ENCODE measurements at places on chromosomes 5 and 9.

- no peak for DNase-seq
These were observed 3.1 kb downstream of the SOX30 start for GRCh38 chr5:157649101-157649500.

GRCh38 chr5:177334781-177335700, 16.4 kb downstream of the LMAN2 start:
- no peak for DNase-seq

GRCh38 chr5:97943036-97943435, 760.0 kb upstream of the RIOK2 start:
- no peak for DNase-seq

GRCh38 chr5:74156728-74157383, 483.7 kb downstream of the ENC1 start:
- no peak for DNase-seq

DNA sequence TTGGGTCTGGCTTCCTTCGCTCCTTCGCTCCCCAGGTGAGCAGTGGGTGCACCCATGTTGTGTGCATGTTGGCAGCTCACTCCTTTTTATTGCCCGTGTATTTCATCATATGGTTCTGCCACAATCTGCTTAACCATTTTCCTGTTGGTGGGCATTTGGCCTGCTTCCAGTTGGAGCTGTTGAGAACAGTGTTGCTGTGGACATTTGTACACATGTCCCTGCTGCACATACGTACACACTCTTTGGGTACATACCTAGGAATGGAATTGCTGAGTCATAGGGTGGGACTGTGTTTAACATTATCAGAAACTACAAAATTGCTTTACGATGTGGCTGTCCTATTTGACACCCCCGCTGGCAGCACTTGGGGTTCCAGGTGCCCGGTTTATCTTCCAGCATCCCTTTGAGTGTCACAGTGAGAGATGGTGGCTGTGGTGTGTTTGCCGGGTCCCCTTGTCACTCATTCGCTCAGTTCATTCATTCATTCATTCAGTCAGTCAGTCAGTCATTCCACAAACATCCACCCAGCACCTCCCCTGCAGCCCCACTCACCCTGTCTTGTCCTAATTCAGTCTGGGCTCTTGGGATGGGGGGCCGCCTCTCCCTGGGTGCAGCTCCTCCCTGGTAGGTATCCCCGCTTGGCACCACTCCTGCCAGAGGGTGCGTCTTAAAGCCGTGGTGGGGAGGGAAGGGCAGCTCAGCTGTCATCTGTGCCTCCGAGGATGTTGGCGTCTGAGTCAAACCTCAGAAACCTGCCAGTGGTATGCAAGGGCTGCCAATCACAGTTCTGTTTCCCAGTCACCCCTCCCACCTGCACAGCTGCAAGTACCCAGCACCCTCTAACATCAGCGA, 7.9 kb upstream of the FIBCD1 start:
- DNase-seq, result no peak

- DNase-seq, result no peak
These were observed 62.0 kb upstream of the ASS1 start for GRCh38 chr9:130382636-130383349.

- DNase-seq, result no peak
These were observed 140.6 kb upstream of the TLE4 start for GRCh38 chr9:79431019-79431679.

DNA sequence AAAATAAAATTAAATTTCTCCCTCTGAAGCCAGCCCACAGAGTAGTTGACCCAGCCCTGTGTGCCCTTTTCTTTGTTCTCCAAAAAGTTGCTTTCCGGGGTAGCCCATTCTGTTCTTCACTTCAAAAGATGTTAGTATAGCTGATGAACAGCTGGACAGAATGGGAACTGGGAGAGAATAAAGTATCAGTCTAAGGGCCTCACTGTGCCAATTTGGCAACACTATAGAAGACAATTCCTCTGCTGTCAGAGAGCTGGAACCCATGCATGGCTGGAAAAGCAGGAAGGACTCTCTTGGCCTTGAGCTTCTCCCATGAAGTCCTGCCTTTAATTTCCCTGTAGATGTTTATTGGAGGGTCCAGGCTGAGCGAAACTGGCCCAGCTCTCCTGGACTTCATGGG, 11.0 kb upstream of the TNFSF8 start:
- no peak for DNase-seq

DNA sequence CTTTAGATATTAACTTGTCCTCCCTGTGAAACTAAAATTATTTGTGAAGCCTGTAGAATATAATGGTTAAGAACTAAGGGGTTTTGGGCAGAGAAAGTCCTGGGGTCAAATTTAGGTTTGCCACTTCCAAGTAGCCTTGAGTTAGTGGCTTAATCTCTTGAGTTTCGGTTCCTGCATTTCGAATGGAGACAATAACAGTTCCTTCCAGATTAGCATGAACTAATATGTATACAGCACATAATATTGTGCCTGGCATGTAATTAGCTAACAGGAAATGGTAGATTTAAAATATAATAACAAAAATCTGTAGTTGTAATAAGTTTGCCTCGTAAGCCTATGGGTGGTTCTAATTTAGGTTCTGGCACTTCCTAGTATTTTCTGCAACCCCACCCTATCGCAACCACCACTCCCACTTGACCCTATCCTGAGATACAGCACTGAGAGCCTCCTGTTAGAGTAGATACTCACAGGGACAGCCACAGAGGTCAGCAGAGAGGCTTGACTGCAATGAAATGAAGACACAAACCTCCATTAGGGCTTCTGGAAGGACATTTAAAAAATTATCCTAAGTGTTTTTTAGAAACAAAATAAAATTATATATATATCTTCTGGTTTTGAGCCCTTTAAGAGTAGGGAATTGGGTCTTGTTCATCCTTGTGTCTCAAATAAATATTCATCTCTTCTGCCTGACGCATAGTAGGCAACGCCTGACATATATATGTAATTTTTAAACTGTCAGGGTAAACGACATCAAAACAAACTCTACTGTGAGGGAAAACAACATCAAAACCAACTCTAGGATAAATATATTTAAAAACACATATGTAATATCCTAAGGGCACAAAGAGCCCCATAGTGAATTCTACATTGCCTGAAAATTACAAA, 8.5 kb downstream of the SPINK9 start:
- no peak for DNase-seq

DNA sequence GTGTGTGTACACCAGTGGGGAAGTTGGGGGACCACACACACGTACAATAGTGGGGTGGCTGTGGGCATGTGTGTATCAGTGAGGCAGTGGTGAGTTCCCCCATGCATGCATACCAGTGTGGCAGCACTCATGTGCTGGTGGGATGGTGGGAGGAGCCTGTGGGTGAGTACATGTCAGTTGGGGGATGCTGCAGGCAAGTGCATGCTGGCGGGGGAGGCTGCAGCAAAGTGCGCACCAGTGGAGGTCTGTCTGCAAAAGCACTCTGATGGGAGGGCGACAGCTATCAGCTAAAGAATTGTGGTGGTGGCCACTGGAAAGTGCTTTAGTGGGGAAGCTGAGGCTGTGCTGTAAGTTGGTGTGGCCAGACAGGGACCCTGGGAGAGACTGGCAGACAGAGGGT, 418.8 kb downstream of the KIAA0825 start:
- DNase-seq, result no peak

Data from stimulated activated CD4-positive, alpha-beta T cell treated with anti-CD3 and anti-CD28 coated beads, TNF-alpha, amount 100 ng/mL, for 24 hours (primary cell).